T-helper 17 cell (primary cell): ENCODE measurements at places on chromosomes 7 and 10.

GRCh38 chr10:78856421-78856820, 212.3 kb upstream of the ZMIZ1 start:
- DNase-seq, result no peak

DNA sequence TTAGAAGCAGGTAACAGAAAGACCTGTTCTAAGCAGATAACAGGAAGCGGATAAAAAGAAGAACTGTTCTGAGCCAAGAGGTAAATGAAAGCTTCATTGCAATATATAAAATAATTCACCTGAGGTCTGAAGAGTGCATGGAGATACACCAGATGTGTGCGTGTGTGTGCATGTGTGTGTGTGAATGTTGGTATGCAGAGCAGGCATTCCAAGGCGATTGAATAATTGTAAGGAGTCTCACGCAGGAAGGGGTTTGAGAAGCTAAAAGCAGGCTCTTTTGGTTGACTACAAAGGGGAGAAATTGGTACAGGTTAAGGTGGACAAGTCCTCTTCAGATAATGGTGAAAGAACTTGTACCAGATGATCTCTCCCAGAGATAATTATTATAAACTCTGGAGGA, 450.6 kb downstream of the DNAJB9 start:
- DNase-seq, result no peak

- DNase-seq, result no peak
Observed at GRCh38 chr10:100774223-100774622, 28.8 kb downstream of the PAX2 start.

DNA sequence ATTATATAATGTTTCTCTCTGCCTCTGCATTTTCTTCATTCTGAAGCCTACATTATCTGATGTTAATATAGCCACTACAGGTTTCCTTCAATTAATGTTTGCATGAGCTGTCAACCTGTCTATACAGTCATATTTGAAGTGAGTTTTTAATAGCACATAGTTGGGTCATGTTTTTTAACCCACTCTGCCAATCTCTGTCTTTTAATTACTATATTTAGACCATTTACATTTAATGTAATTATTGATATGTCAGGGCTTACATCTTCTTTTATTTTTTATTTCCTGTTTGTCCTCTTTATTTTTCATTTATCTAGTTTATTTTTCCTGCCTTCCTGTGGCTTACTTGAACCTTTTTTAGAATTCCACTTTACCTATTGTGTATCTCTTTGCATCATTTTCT, 124.3 kb upstream of the PDE1C start:
- DNase-seq, result no peak

DNA sequence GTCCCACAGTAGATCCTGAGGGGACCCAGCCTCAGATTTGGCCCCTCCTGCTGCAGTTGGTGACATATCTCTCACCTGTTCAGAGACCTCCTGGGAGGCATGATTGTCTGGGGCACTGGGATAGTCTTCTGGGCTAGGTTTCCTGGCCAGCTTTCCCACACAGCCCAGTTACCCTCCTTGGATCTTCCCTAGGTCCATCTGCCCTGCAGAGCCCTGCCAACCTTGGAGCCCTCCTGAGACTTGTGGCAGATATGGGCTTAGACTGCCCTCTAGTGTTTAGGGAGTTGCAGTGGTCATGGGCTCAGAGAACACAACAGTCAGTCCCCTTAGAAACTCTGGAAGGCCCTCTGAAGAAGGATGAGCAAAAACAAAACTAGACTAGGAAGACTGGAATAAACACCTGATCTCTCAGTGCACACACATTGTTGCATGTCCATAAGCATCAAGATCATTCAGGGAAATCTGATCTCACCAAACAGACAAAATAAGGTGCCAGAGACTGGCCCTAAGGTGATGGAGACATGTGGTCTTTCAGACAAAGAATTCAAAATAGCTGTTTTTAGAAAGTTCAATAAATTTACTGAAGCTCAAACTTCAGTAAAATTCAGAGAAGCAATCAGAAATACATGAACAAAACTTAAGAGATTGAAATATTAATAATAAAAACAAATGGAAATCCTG, 324.6 kb downstream of the ATRNL1 start:
- DNase-seq, result no peak

DNA sequence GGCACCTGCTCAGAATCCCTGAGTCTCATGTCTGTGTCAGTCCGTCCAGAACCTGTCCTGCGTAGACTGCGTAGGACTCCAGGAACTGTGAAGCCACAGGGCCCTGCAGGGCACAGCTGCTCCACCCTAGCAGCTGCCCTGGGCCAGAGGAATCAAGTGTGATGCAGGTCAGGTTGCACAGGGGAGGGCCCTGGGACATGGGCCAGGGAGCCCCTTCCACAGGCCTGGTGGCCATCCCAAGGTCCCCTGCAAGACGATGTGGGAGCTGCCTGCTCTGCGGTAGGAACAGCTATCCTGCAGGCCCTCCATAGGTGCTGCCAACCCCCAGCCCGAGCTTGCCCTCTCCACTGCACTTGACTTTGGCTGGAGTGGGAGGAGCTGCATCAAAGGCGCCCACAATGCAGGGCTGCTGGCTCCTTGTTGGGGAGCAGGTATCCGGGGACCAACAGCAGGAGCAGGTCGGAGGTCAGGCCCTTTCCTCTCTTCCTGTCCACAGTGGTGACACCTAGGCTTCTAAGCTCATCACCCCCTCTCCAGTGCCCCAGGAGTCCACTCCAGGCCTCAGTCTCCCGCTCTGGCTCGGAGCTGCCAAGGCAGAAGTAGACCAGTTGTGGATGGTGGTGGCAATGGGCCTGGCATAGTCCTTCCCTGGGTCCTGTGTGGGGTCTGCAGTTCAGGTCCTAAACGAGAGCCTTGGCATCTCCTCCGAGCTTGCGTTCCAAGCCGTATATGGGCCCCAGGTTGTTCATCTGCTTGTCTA, 149.1 kb downstream of the MAPK8 start:
- DNase-seq, result no peak

DNA sequence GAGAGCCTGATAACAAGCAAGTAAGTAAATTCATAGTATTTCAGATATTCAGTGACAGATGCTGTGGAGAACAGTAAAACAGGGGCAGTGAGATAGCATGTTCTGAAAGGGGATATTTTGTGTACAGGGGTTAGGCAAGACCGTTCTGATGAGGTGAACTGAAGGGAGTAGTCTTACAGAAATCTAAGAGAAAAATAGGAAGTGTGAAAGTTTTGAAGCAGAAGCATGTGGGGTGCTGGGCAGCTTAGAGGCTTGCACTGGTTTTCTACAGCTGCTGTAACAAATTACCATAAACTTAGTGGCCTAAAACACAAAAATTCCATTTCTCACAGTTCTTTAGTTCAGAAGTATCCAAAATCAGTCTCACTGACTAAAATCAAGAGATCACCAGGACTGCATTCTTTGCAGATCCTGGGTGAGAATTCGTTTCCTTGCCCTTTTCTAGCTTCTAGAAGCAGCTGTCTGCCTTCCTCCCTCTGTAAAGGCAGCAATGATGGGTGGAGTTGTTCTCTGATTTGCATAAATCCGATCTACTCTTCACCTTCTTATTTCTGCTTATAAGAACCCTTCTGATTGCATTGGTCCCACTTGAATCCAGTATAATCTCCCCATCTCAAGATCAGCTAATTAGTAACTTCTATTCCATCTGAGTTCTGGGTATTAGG, 7.5 kb upstream of the KLF14 start:
- DNase-seq, result no peak

GRCh38 chr7:35784332-35784731, 16.5 kb upstream of the SEPTIN7 start:
- DNase-seq, result no peak

DNA sequence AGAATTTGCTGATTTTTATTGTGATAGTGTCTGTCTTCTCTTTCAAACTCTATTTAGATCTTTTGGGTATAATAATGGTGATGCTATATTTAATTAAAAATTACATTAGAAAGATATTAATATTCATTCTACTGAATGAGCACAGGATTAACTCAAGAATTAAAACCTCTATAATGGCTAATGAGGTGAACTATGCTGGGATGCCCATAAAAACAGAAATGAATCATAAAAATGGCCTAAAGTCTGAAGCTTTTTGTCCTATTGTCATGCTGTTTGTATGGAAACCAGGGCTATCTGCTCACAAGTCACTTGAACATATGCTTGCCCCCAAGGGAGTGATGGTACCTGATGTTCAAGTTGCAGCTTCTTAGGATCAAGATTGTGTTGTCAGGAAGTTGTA, 76.2 kb upstream of the ICA1 start:
- no peak for DNase-seq

DNA sequence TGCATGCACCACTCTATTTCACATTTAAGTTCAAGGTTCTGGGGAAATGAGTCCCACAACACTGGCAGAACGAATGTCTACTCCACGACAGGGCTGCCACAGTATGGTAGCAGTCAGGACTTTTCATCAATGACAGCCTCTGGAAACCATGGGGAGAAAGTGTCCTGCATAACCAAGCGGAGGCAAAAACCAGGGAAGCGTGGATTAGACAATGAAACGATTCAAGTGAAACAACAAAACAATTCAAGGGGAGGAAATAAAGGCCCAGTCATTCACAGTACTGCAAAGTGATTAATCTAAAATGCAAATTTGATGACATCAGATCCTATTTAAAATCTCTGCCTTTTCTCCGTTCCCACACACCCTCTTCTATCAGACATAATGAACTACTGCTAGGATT, 168.2 kb downstream of the DPY19L1 start:
- DNase-seq, result no peak

DNA sequence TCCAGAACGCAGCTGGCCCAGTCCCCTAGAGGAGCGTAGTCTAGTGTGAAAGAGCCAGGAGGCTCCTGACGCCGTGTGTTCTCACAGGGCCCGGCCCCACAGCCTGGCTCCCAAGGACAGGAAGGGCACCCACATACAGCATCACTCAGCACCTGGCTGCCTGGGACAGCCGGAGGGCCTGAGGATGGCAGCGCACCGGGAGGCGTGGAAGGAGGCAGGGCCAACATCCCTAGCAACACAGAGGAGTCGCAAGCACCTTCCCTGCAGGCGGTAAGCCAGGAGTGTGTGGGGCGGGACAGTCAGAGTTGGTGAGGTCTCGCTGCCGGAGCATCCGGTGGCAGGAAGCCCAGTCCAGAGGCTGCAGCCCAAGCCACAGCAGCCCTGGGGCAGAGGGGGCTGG, 125.8 kb downstream of the MAD1L1 start:
- no peak for DNase-seq

DNA sequence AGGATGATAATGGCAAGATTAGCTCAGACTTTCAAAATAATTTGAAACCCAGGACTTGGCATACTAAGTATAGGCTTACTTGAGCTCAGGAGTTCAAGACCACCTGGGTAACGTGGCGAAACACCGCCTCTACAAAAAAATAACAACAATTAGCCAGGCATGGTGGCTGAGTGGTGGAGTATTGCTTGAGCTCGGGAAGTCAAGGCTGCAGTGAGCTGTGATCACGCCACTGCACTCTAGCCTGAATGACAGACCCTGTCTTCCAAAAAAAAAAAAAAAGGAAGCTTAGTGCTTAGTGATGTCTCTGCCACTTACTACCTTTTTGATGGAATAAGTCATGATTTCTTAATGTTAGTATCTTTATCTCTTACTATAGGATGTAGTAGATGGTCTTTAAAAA, 25.5 kb downstream of the RABGEF1 start:
- no peak for DNase-seq

GRCh38 chr10:123241391-123242141, 87.4 kb downstream of the BUB3 start:
- peak; percentile 17 for DNase-seq

DNA sequence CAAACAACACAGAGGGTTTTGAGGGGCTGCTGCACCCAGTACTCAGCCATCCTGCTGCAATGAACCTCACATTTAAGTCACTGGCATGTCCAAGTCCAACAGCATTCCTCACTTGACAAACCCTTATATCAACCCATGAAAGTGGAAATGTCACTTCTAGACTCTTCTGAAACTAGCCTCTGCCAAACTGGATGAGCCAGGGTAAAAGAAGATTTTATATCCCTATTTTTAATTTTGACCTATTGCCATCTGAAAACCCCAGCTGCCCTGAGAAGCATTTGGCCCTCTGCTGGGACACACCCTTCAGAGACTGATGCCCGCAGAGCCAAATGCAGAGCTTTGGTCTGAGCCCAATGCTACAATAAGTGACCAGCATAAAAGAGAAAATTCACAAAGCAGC, 201.1 kb downstream of the ANK3 start:
- no peak for DNase-seq
